HepG2 (cell line): ENCODE measurements at places on chromosomes 12 and 14. TPM values are rescaled to one million over a fixed set of nuclear protein-coding genes. Genes with fewer than 3 reads are reported as not detected.
A peak's percentile ranks its signal among the peaks of the same experiment; 100 is the strongest.

Gene AICDA
- total RNA-seq, result not detected in 2 replicates

Gene SERPINA1
- 2,013 and 3,266 TPM in 2 replicates for total RNA-seq

Gene NXPH4
- total RNA-seq, result not detected in 2 replicates

DNA sequence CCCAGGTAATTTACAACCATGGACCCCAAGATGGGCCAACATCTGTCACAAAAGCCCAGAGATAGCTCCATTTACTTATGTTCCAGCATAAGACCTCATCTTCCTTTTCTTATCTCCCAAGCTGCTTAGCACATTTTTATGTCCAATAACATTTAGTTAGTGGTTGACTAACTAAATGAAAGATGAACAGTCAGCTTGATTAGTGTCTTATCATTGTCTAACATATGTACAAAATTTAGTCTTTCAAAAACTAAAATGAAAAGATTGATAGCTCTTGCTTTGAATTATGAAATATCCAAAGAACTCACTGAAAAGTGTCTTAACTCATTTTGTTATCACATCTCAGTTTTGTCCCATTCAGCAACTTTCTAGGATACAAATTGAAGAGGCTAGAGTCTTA, 163.1 kb upstream of the EGLN3 start:
- peaks cover 2% of the 10 kb centered on the region; the same call in 1 of the 2 replicates for H3K27me3 ChIP-seq
- no peaks in the 10 kb centered on the region for H3K4me1 ChIP-seq
- H3K27ac ChIP-seq, result no peak overlapping the region
- no peaks in the 10 kb centered on the region for H3K36me3 ChIP-seq
- no peak for DNase-seq
- no peak overlapping the region for H3K4me3 ChIP-seq

DNA sequence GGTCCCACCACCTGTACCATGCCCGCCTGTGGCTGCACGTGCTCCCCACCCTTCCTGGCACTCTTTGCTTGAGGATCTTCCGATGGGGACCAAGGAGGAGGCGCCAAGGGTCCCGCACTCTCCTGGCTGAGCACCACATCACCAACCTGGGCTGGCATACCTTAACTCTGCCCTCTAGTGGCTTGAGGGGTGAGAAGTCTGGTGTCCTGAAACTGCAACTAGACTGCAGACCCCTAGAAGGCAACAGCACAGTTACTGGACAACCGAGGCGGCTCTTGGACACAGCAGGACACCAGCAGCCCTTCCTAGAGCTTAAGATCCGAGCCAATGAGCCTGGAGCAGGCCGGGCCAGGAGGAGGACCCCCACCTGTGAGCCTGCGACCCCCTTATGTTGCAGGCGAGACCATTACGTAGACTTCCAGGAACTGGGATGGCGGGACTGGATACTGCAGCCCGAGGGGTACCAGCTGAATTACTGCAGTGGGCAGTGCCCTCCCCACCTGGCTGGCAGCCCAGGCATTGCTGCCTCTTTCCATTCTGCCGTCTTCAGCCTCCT, 1.1 kb downstream of the INHBE start:
- H3K27me3 ChIP-seq, result no peaks in the 10 kb centered on the region
- no peaks in the 10 kb centered on the region for H3K36me3 ChIP-seq
- H3K27ac ChIP-seq, result peak overlapping the region; percentile 98

Gene KLRC2
- 0.20 TPM in 1 of 2 replicates, not detected in the other for total RNA-seq

DNA sequence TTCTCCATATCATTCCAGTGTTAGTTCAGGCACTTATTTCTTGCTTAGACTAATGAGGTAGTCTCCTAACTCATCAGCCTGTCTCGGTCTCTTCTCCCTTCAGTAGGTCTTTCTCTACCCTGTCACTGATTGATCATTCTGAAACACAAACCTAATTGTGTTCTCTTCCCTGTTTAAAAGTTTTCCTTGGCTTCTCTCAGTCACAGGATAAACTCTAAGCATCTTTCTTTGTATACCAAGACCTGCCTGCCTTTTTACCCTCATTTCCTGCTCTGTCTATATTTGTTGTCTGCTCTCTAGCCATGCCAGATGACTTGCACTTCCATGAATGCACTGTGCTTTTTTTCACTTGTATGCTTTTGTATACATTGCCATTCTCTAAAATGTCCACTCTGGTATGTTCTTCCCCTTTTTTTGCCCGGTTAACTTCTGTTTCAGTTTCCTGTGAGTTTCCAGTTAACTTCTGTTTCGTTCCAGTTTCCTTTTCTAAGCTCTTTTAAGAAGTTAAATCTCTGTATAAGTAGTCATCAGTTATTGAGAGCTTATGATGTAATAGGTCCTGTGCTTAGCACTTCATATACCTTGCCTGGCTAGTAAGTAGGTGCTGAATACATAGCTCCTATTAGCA, 12.8 kb downstream of the DIP2B start:
- DNase-seq, result peak; percentile 52
- H3K4me1 ChIP-seq, result peaks cover 89% of the 10 kb centered on the region
- H3K27me3 ChIP-seq, result no peaks in the 10 kb centered on the region
- H3K27ac ChIP-seq, result peak overlapping the region; percentile 50
- H3K36me3 ChIP-seq, result peaks cover 5% of the 10 kb centered on the region; the same call in 1 of the 3 replicates

DNA sequence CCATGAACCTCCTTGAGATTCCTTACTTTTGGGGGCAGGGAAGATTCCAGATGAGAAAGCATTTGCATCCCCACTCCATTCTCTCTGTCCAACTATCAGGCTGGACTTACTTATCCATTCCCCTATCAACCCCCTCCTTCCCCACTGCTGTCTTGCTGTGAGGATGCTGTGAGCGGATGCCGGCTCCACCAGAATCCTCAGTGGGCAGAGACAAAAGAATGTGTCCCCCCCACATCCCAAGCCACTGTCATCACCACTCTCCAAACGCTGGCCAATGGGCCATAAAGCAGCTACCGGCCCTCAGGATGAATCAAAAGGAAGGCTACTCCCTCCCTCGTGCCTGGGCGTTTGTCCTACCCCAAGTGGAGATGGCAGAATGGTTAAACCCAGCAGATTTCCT, 173.0 kb upstream of the NTF3 start:
- H3K36me3 ChIP-seq, result no peaks in the 10 kb centered on the region
- H3K4me3 ChIP-seq, result no peak overlapping the region
- H3K27me3 ChIP-seq, result no peaks in the 10 kb centered on the region
- H3K27ac ChIP-seq, result no peak overlapping the region
- DNase-seq, result no peak

DNA sequence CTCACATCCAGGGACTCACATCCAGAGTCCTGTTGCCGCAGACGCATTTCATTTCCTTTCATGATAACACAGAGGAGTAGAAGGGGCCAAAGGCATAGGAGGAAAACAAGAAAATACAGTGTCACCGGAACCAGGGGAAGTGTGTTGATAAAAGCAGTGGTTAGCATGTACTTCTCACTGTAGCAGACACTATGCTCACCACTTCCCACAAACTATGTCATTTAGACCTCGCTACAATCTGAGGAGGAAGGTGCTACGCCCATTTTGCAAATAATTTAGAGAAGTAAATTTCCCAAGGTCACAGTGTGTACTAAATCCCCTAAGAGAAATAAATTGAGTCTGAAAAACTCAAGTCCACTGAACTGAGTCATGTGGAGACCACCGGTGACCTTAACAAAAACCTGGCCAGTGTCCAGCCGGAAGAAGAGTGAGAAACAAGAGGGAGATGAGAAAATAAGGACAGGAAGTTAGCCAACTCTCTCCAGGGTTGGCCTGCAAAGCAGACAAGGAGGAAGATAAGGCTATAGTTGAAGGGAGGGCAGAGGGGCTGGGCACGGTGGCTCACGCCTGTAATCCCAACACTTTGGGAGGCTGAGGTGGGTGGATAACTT, 25.8 kb upstream of the TMCC3 start:
- H3K27me3 ChIP-seq, result peaks cover 2% of the 10 kb centered on the region; the same call in 1 of the 3 replicates
- H3K4me1 ChIP-seq, result no peaks in the 10 kb centered on the region
- no peaks in the 10 kb centered on the region for H3K36me3 ChIP-seq
- no peak overlapping the region for H3K4me3 ChIP-seq

GRCh38 chr14:73660511-73660910, 15.7 kb downstream of the DNAL1 start:
- H3K27ac ChIP-seq, result no peak overlapping the region
- peaks cover 25% of the 10 kb centered on the region for H3K4me1 ChIP-seq
- DNase-seq, result no peak
- no peak overlapping the region for H3K4me3 ChIP-seq
- no peaks in the 10 kb centered on the region for H3K27me3 ChIP-seq
- 0 out of 3 replicates have a peak, but pooled peaks cover 4% of the 10 kb centered on the region for H3K36me3 ChIP-seq

DNA sequence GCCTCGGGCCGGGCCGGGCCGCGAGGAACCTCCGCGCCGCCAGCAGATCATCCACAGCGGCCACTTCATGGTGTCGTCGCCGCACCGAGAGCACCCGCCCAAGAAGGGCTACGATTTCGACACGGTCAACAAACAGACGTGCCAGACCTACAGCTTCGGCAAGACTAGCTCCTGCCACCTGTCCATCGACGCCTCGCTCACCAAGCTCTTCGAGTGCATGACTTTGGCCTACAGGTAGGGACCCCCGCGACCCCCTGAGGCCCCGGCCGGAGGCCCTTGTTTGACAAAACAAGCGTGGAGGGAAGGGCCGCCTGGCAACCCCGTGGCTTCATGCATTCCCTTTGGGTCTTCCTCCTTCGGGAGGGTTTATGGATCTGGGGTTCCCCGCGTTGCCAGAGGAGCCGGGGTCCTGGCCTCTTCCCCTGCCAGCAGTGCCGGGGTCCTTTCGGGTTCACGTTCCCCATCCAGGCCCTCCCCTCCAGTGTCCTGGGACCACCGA, 526 bp downstream of the MLXIP start:
- H3K27ac ChIP-seq, result no peak overlapping the region
- H3K4me3 ChIP-seq, result peak overlapping the region; percentile 62
- no peak for DNase-seq
- H3K27me3 ChIP-seq, result no peaks in the 10 kb centered on the region
- H3K4me1 ChIP-seq, result peaks cover 58% of the 10 kb centered on the region
- peaks cover 2% of the 10 kb centered on the region; the same call in 1 of the 2 replicates for H3K36me3 ChIP-seq

DNA sequence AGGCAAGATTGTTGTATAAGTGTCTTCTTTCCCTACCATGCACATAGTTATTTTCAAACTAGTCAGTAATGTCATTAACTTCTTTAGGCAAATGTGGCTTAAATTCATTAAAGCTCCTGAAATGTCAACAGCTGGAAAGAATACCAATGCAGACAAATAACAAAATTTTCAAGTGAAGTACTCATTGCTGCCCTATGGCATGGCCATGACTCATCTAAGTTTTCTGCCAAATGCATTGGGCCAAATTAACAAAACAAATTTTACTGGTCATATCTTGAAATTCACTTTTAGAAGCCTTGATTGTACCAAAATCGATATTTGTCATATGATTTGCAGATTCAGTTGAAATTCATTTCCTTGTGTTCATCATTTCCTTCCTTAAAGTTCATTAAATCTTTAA, 915.9 kb downstream of the SLC6A15 start:
- no peak overlapping the region for H3K4me3 ChIP-seq
- no peaks in the 10 kb centered on the region for H3K4me1 ChIP-seq
- H3K27ac ChIP-seq, result no peak overlapping the region
- no peaks in the 10 kb centered on the region for H3K36me3 ChIP-seq

GRCh38 chr14:80378084-80378690, 166.9 kb upstream of the DIO2 start:
- H3K4me1 ChIP-seq, result no peaks in the 10 kb centered on the region
- no peaks in the 10 kb centered on the region for H3K36me3 ChIP-seq
- H3K27me3 ChIP-seq, result no peaks in the 10 kb centered on the region
- H3K4me3 ChIP-seq, result no peak overlapping the region
- DNase-seq, result no peak
- H3K27ac ChIP-seq, result no peak overlapping the region

DNA sequence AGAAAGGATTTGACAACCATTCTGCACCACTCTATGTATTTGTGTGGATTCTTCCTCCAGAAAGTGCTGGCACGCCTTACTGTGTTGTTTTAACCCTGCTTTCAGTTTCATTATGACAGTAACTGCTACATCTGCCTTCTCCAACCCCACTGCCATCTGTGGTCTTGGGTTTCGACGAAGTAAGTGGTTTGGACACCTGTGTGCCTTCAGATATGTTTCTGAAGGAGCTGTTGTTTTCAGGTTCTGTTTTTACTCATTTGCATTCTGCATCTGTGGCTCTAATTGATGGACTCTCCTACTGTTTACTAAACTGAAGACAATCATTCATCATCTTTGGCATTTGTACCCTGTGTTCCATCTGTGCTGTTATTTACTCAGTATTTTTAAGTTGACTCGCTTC, 4.1 kb downstream of the TSHR start:
- peaks cover 10% of the 10 kb centered on the region for H3K4me1 ChIP-seq
- H3K4me3 ChIP-seq, result no peak overlapping the region
- H3K36me3 ChIP-seq, result no peaks in the 10 kb centered on the region
- H3K27me3 ChIP-seq, result peaks cover 22% of the 10 kb centered on the region; the same call in 2 of the 3 replicates
- H3K27ac ChIP-seq, result no peak overlapping the region
- DNase-seq, result no peak

Gene KRT6C
- not detected in 2 replicates for total RNA-seq

DNA sequence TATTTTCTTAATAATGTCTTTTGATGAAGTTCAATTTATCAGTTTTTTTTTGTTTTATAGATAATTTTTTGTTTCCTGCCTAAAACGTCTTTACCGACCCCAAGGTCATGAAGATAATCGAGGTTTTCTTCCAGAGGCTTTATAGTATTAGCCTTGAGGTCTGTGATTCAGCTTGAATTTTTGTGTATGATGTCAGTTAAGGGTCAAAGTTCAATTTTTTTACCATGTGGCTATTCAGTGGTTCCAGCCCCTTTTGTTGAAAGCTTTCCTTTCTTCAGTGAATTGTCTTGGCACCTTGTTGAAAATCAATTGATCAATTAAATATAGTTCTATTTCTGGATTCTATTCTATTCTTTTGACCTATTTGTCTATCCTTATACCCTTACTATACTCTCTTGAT, 3.2 kb upstream of the MGST1 start:
- H3K27me3 ChIP-seq, result no peaks in the 10 kb centered on the region
- no peak overlapping the region for H3K27ac ChIP-seq
- peak; percentile 41 for DNase-seq
- H3K4me3 ChIP-seq, result no peak overlapping the region

DNA sequence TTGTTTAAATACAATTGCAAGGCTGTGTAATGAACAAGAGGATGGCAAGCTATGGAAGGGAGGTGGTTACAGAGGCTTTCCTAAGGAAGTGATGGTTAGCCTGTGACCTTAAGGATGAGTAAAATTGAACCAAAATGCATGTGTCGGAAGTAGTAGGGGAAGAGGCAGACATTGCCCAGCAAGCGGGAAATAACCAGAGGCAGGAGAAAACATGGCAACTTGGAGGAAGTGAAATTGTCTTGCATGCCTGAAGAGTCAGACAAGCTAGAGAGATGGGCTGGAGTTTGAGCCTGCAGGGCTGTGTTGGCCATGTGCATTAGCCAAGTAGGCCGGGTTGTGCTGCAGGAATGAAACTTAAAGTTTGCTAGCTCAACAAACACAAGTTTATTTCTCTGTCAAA, 96.2 kb downstream of the BTG1 start:
- no peaks in the 10 kb centered on the region for H3K36me3 ChIP-seq
- H3K27me3 ChIP-seq, result no peaks in the 10 kb centered on the region
- no peak overlapping the region for H3K4me3 ChIP-seq
- H3K4me1 ChIP-seq, result peaks cover 9% of the 10 kb centered on the region; the same call in 1 of the 2 replicates
- DNase-seq, result no peak
- no peak overlapping the region for H3K27ac ChIP-seq

DNA sequence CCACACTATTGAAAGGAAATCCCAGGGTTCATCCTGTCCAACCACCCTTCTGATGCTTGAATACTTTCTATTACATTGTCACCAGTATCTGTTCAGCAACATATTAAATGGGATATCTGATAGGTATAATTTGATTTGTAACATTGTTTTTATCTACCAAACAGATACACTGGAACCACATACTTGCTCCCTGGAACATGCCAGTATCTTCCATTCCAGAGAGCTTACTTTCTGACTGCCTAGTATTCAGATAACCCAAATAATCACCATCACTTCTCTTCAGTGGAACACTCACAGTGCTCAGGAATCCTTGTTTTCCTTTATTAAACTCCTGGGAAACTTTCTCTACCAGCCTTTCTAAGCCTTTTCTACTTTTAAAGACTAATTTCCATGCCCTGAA, 19.3 kb downstream of the LRP6 start:
- no peak for DNase-seq
- H3K36me3 ChIP-seq, result 0 out of 3 replicates have a peak, but pooled peaks cover 8% of the 10 kb centered on the region
- no peaks in the 10 kb centered on the region for H3K27me3 ChIP-seq
